Karpas-422 (cell line): ENCODE measurements at places on chromosomes 16 and 17.

DNA sequence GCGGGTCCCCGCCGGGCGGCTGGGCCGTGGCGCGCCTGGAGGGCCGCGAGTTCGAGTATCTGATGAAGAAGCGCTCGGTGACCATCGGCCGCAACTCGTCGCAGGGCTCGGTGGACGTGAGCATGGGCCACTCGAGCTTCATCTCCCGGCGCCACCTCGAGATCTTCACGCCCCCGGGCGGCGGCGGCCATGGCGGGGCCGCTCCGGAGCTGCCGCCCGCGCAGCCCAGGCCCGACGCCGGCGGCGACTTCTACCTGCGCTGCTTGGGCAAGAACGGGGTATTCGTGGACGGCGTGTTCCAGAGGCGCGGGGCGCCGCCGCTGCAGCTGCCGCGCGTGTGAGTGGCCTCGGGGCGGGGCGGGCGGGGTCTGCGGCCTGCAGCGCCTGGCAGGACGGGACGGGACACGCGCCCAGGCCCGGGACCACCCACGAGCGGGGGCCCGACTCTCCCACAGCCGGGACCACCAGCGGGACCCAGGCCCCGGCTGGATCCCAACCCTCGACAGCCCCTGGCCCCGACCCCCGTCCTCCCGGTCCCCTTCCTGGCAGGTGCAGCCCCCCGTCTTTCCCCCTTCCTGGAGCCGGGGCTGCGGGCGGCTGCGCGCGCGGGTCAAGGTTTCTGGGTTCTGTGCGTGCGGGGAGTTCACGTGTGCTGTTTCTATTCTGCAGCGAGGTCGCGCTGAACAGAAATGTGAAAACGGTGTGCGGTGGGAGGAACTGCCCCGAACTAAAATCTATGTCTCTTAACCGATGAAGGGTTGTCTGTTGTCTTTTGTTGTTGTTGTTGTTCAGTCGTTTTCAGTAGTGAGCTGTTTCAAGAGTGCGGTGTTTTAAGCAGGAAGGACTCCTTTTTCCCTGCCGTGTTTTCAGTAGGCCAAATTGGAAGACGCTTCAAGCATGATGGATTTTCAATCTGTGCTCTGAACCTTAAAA is 705 bp downstream of the FOXK2 start:
- peak; percentile 60 for DNase-seq

GRCh38 chr16:81493755-81494433 is 49.3 kb downstream of the CMIP start:
- DNase-seq: no peak

DNA sequence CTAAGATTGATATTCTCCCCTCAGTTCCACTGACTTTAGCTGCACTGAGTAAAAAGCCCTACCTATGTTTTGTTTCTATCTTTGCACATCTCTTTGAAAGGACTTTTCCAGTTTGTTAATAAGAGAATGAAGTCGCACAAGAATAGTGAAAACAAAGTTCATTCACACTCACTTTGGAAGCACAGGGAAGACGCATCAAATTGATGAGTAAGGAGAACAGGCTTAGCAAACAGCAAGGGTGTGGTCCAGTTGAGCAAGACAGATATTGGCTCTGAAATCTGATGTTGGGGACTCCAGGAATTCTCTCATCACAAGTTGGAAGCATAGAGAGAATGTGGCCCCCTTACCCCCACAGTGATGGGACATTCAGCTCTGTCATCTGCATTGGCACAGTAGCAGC is 221.3 kb downstream of the CDH11 start:
- DNase-seq: no peak

DNA sequence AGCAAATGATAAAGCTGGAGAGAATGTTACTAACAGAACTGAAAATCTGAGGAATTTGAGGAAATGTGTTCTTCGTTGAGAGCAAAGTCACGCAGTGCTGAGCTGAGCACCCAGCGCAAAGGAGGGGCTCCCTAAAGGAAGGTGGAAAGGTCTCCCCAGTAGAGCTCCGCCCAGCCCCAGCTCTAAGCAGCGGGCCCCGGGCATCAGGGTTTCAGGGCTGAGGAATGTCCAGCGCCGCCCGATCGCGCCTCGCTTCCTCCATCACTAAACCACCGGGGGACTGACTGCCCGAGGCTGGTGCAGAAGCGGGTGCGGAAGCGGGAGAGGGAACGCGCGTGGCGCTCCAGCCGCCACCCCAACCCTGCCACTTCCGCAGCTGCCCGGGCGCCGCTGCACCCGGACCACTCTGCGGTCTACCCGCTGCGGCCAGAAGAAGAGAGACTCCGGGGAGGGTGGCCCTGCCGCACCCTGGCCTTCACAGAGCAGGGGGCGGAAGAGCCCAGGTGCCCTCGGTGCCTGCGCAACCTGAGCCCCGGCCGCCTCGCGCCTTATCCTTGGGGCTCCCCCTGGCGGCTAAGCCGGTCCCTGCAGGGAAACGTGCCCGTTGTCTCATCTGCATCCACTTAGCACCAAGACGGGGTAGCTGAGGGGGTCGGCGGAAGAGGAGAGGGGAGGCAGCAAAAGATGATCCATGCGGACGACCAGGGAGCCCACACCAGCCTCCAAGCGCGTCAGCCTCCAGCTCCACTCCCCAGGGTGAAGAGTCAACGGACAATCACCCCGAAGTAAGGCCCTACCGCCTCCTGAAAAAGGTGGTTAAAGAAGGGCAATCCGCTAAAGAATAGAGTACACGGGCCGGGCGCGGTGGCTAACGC is 12.4 kb upstream of the GUCY2D start:
- peak; percentile 96 for DNase-seq

GRCh38 chr17:82697808-82698064 is 762 bp downstream of the RAB40B start:
- no peak for DNase-seq

DNA sequence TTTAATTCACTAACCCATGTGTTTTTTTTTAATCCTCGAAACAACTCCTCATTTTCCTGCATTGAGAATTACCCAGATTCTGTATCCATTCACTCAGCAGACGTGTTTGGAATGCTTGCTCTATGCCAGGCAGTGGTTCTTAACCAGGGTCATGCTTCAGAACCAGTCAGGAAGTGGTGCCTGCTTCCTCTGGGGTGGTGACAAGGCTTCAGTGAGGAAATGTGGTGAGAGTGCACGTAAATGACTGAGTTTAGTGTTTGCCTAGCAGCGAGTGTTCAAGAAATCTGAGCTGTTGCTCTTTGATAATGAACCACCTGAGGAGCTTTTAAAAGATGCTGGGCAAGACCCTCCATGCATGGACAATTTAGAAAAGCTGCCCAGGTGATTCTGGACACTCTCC is 9.9 kb downstream of the ZFP90 start:
- DNase-seq: no peak

- DNase-seq: no peak
Measured at GRCh38 chr16:16168431-16168830, 54.9 kb downstream of the ABCC6 start.

DNA sequence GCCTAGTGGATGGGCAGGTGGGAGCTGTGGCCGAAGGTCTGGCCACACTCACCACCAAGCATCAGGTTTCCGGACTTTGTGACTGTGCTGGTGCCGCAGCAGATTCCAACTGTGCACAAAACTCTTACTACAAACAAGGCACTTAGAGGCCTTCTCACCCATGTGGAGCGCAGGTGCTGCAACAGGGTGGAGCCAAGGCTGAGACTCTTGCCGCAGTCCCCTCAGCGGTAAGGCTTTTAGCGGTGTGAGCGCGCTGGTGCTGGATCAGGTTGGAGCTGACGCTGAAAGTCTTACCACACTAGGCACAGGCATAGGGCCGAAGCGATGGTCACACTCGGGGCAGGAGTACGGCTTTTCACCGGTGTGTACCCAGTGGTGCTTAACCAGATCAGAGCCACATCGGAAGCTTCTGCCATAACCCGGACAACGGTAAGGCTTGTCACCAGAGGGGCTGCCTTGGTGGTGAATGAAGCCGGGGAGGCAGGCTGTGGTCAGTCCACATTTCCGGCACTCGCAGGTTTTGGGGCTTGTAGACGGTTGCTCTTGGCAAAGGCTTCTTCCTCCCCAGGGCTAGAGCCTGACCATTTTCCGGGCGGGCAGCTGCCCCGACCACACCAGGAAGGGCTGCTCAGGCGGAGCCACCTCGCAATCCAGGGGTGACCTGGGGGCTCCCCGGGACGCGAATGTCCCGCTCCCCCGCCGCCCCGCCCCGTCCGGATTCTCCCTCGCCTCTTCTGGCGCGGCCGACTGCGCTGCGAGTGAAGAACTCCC is 1.0 kb upstream of the ARMC5 start:
- no peak for DNase-seq

GRCh38 chr17:76034428-76035350 is 7.6 kb upstream of the EVPL start:
- no peak for DNase-seq

DNA sequence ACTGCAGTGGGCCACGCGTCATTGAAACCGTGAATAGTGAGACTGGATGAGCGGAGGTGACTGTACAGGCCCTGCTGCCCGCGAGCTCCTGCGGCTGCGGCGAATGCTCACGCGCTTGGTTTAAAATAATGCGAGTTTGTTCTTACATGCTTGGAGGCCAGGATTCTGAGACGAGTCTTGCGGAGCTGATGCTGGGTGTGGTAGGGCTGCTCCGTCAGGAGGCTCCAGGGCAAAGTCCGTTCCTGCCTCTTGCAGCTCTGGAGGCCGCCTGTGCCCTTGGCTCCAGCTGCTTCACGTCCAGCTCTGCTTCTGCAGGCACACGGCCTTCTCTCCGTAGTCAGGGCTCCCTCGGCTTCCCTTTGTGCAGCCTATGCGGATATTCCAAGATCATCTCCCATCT is 9.5 kb downstream of the ACSF3 start:
- DNase-seq: no peak

DNA sequence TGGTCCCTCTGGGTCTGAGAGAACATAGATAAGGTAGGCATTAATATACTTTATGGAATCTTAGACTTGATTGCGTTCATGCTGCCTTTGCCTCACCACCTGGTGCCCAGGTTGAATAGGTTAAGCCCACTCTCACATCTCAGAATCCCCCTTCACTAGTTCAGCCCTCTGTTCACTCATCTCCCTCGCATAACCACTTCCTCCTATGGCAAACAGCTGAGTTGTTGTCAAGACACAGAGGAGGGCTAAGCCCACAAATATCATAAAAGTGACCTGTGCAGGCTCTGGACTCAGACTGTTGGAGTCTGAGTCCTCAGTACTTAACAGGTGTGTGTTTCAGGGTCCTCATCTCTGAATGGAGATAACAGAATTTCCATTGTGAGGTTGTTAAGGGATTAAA is 55.7 kb downstream of the GOSR1 start:
- no peak for DNase-seq

GRCh38 chr17:43400943-43401717 is 2.3 kb downstream of the ARL4D start:
- DNase-seq: no peak

- DNase-seq: no peak
Measured at GRCh38 chr17:27239046-27239445, 54.9 kb upstream of the WSB1 start.

DNA sequence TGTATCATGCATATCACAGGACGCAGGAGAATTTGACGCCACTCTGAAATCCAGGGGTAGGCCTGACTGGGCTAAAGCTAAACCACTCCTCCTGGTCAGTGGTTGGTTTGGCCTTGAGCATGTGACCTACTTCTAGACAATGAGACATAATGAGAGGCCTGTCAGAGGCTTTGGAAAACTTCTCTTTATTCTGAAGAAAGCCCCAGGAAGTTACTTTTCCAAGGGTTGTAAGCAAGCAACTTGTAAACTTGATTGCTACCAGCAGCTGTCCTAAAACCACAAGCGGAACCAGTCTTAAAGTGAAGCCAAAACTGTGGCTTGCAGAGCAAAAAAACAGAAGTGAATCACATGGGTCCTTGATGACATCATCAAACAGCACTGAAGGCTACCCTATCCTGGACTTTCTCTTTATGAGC is 138.2 kb upstream of the COX10 start:
- DNase-seq: peak; percentile 59

GRCh38 chr16:84366208-84366607 is 2.1 kb upstream of the ATP2C2 start:
- no peak for DNase-seq

GRCh38 chr17:8153031-8153451 is 837 bp upstream of the PER1 start:
- DNase-seq: no peak

GRCh38 chr17:4033751-4034251 is 69.6 kb upstream of the ATP2A3 start:
- DNase-seq: no peak

GRCh38 chr17:4720787-4721186 is 10.4 kb downstream of the ARRB2 start:
- no peak for DNase-seq

DNA sequence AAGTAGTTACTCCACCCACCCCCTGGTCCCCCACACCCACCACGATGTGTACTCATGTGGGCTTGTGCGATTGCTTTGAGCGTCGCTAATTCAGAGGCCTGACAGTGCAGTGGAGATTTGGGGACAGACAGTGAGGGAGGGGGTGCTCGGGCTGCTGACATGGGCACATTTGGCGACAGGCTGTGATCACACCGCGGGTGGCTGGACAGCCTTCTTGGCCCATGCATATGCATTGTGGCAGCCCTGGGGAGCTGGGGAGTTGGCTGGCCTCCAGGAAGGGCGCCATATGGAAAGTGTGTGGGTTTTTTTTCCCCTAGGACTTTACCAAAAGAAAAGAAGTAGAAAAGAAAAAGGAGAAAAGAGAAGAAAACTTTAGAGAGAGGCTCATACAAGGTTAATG is 275.5 kb upstream of the N4BP1 start:
- no peak for DNase-seq

DNA sequence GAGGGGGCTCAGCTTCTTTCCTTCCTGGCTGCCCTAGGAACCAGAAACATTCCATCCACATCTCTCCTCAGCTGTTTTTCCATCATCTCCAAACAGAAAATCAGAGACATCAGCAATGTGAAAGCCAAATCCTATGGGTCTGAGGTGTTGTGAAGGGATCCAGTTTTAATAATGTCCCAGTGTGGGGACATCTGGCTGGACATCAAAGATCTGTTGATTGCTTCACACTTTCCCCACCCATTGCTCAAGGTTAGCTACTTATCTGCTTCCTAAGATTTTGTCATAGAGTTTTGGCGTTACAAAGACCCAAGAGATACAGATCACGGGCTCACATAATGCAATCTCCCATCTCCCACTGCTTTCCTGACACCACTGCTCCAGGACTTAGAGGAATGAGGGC is 47.8 kb upstream of the AXIN2 start:
- DNase-seq: no peak

GRCh38 chr16:71917900-71918299 is 22.6 kb downstream of the IST1 start:
- DNase-seq: no peak

DNA sequence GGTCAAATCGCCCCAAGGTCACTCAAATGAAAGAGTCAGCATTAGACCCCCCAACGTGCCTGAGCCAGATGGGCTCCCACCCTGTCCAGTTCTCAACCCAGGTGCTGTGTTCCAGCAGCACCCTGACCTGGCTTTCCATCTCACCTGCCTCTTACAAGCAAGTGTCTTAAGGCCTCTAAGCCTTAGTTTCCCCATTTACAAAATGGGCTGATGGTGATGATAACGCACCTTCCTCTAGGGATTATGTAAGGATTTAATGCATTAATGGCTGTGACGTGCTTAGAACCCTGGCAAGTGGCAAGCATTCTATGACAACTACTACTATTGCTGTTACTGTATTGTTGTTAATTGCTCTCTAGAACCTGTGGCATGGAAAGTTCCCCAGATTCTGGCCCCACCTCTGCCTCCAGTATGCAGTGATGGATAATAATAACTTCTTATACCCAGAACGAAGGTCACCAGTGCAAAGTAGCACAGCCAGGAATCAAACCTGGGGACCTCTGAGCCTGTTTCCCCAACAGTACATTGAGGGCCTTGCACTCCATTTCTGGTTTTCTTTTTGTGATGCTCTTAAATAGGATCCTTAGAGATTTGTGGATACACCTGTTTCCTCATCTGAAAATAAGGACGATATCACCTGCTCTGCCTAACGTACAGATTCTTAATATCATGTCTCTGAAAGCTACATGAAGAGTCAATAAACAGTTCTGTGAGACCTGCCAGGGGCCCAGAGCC is 3.3 kb upstream of the SLC25A39 start:
- DNase-seq: no peak
